ENCODE measurements at places on chromosomes 4 and X.

DNA sequence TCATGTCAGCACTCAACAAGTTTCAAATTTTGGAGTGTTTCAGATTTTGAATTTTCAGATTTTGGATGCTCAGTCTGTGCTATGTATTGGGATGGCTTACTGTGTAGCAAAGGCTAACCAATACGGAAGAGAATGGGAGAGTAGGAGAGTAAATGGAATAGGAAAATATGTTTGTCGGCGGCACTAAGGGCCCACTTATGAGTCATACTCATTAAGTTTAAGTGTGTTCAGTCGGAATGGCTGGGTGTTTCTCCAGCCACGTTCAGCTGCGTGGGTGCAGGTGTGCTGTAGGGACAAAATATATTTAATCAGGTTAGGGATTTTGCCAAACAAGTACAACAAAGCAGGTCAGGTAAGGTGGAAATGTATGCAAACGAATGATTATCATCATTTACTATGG lies 13.6 kb downstream of the FTHL17 start:
- no peak for DNase-seq

- DNase-seq = no peak
Observed at GRCh38 chr4:152021788-152022438, 261.1 kb upstream of the GATB start.

- DNase-seq = no peak
Observed at GRCh38 chr4:163757219-163757618, 262.7 kb downstream of the TMA16 start.

DNA sequence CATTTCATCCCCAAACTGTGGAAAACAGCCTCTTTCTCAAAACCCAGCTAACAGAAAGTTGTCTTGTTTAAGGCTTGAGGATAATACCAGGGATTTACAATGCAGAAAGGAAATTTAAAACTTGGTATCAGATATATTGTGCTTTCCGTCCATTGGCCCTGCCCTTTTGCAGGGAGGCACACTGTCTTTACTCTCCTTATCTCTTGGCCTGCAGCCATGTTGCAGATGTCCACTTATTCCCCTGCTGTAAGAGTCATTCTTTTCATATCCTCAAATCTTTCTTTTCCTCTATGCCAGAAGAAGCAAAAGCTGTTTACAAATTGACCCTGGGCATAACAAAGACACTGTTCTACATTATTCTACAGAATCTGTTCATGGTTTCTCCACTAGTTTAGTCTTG lies 75.6 kb upstream of the DYNLT3 start:
- no peak for DNase-seq

DNA sequence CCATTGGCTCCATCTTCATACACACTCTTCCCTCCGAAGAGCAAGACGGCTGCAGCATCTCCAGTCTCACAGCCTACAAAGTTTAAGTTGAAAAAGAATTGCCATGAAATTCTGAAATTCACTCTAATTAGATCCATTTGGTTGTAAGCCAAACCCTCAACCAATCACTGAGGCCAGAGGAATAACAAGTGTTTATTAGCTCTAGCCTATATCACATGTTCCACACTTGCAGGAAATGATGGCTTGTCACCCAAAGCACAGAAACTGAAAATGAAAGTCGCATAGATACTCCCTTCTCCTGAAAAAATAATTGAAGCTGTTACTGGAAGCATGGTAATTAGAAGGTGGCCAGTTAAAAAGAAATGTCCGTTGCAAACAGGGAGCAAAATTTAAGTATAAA lies 1071.8 kb downstream of the CCSER1 start:
- no peak for DNase-seq

- no peak for DNase-seq
Observed at GRCh38 chr4:87982446-87983010, 7.0 kb downstream of the SPP1 start.

DNA sequence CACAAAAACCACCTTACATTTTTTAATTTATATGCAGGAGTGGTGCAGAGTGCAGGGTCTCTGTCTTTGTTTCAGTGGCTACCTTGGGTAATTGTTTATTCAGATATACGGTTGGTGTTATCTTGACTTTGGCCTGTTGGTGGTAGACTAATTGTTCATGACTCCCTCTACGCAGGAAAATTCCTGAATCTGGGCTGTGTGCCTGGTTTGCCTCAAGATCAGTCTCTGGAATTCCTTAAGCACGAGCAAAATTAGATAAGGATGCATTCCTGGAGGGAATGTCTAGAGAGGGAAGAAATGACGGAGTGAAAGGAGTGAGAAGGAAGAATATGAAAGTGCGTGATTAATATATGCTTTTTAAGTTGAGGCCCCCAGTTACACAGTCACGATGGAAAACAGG lies 576.9 kb upstream of the PCDH10 start:
- no peak for DNase-seq

DNA sequence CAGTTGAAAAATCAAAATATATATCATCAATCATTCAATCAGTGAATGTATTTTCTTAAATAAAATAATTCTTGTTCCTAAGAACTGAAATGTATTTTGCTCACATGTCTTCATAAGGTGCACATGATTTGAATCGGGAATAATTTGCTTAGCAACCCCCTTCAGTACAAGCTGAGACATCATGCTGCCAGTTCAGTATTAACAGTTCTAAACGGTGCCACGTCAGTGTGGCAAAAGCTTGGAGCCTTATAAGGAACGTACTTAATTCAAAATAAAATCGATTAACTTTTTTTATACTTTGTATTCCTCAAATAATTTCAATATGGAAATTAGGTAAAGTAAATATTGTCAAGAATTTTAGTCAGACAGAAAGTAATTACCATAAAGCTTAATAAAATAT lies 287.9 kb downstream of the CCSER1 start:
- no peak for DNase-seq

DNA sequence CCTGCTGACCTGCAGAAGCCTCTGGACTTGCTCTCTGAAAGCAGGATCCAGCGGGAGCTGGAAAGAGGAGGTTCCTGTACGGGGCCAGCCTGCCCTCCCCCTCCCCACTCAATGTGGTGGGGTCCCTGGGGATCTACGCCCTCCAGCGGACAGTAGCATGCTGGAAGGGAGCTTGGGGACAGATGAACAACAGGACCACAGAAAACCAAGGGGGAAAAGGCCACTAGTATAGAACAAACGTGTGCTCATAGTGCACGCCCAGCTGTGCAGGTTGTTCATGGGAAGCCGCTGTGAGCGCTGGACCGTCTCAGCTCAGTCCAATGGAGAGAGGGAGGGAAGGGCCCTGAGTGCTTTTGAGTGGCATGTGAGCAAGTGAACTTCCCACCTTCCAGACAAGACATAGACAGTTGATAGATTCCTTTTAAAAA lies 15.8 kb downstream of the HMX1 start:
- DNase-seq = no peak

DNA sequence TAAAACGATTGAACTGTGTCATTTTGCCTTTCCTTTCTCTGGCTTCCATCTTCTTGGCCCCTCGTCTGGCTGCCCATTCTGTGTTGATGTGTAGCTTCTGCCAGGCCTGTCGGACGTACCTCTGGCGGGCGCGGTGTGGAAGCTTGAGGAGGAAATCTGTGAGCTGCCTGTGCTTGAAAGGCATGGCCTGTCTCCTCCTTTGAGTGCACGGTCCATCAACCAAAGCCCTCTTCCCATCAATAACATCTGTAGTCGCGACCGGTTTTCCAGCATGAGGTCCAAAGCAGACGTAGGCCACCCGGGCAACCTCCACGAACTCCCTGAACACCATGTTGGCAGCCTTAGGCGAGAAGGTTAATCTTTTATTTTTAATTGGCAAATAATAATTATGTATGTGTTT lies 202.7 kb downstream of the CRLF2 start:
- DNase-seq = no peak

- no peak for DNase-seq
Observed at GRCh38 chr4:81594490-81595159, 122.9 kb upstream of the RASGEF1B start.

DNA sequence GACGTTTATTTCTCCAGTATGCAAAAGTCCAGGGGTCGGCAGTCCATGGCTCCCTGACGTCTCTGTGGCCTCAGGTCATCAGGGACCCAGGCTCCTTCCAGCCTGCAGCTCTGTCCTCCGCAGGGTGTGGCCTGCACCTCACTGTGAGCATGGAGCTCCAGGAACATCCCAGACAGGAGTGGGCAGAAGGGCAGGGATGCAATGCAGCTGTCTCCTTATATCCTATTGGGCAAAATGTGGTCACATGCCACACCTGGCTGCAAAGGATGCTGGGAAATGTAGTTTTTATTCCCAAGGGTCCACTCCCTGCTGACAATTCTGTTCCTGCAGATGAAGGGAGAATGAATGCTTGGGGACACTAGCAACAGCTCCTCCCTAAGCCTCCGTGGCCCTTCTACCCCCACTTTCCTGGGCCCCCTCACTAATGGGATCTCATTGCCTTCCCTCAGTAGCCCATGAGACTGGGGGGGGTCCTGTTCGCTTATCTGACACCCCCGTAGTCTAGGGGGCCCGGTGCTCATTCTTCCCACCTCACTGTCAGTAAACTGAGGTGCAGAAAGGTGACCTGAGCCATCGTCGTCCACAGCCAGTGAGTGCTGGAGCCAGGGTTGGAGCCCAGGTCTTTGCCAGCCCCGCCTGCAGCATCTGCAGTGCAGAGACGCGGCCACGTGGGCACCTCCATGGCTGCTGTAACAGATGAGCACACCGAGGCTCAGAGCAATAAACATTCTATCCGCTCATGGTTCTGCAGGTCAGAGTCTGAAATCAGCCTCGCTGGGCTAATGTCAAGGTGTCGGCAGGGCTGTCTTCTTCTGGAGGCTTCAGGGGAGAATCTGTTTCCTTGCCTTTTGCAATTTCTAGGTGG lies 5.9 kb upstream of the GRPEL1 start:
- no peak for DNase-seq

DNA sequence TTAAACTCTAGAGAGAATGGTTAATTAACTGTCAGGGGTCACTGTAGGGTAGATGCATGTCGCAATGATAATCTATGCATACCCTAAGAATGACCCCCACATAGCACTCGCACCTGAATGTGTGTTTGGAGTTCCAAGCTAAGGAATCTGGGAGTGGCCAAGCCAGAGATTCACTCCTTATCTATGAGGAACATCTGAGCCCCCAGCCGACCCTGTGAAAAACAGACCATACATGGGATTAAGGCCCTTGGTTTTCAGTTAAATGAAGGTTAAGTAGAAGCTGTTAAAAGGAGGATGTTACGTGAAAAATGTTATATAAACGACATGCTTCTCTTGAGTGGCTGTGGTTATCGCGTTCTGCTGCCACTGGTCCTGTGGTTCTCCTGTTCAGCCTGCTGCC lies 147.2 kb downstream of the RELL1 start:
- DNase-seq = no peak

- DNase-seq = no peak
Observed at GRCh38 chr4:25075851-25076250, 45.1 kb upstream of the LGI2 start.

DNA sequence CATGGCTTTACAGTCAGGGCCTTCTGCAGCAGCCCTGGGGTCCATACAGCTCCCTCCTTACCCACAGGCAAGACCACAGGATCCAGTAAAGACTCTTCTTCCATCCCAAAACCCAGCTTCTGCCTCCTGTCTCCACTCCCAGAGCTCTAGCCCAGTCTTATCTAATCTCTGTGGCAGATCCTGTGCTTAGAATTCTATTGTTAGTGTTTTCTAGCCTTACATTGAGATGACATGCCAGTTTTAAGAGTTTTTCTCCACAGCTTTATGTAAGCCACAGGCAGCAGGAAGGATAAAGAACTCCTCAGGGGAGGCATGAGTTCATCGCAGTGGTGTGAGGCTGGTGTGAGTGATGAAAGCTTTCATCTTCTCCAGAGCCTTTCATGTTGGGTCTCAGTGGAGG lies 129.1 kb downstream of the RCHY1 start:
- DNase-seq = no peak

- no peak for DNase-seq
Observed at GRCh38 chr4:185865901-185866328, 53.9 kb upstream of the SORBS2 start.

DNA sequence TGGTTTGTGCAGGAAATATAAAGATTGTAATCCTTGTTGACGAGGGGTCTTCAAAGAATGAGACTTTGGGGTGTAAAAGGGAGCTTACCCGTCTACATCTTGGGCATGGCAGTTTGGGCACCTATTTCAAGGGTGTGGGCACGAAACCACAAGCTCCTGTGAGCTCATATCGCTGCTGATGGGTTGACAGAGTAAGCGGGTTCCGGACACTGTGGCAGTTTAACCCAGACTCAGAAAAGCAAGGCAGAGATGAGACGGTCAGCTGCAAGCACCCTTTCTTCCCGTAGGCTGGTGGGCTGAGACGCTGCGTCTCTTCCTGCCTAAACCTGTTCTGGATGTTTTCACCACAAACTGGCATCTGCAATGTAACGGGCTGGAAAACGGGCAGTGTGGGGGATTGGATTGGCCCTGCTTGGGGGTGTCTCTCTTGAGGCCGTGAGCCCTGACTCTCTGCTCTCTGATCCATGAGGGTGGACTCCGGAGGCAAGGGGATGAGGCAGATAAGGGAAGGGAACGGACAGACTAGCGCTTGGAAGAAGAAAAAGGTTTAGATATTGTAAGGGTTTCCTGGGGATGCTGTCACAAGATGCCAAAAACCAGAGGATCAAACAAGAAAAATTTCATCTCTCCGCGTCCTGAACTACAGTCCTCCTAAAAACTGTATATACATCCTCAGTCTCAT lies 237.5 kb downstream of the SHOX start:
- no peak for DNase-seq

DNA sequence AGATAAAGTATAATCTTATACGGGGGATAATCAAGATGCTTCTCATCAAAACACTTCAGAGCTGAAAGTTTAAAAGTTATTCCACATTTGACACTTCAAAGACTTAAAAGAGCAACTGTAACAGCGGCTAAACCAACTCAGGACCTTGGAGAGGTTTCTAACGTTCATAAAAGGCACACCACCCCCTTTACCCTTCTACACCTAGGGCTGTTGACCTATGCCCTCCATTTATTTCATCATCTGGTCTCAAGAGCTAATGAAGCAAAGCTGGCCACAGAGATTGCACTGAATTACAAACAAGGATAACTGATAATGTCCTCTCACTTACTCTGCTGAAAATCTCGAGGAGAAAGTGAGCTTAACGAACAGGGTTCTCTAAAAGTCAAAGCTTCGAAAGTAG lies 1.1 kb upstream of the RPS6KA6 start:
- no peak for DNase-seq

DNA sequence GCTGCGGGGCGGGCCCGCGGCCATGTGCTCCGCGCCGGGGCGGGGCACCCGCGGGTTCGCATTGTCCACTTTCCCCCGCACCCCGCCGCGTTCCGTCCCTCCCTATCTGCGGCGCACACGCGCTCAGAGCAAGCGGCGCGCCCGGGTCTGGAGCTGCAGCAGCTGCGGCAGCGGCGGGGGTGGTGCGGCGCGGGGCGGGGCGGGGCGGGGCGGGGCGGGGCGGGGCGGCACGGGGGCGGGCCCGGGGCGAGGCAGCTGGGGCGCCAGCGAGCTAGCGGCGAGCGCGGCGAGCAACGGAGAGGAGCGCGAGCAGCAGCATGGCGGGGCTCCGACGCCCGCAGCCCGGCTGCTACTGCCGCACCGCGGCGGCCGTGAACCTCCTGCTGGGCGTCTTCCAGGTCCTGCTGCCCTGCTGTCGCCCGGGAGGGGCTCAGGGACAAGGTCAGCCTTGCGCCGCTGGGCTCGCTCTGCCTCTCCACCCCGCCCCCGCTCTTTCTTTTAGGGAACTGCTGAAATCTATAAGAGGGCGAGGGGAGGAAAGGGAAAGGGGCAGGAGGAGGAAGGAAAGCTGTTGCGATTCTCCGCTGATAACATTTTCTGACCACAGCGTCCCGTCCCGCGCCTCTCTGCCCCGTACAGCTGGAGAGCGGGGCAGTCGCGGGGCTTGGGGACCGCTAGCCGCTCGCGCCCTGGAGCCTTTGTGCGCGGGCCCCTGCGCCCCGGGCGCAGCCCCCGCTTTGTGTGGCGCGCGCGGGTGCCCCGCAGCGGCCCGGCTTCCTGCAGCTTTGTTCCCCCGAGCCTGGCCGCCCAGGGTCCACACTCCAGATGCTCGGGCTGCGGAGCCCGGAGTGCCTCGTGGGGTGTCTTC lies at the start of gene TMEM131L:
TSS of gene TMEM131L (plus strand) at position 280 of the 868 bp plus-strand sequence. CDS start at position 318, 38 bp downstream.
- DNase-seq = no peak
